ENCODE measurements at places on chromosomes 16 and 17.

DNA sequence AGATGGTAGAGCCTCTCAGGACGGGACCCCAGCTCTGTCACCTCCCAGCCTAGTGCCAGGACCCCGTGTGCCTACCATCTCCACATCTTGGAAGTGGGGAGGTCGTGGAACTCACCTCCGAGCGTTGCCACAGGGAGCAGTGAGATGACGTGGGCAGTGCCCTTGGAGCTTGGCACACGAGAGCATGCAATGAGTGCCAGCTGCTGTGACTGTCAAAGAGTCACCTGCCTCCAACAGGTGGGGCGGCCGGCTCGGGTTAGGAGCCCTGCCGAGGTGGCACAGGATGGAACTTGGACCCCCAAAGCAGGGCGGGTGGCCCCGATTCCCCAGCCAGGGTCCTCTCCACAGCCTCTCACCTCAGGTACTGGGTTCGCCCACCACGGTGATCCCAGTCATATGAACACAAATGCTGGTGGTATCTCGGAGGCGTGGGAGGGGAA is 5.5 kb downstream of the VPS4A start:
- no peak for DNase-seq

DNA sequence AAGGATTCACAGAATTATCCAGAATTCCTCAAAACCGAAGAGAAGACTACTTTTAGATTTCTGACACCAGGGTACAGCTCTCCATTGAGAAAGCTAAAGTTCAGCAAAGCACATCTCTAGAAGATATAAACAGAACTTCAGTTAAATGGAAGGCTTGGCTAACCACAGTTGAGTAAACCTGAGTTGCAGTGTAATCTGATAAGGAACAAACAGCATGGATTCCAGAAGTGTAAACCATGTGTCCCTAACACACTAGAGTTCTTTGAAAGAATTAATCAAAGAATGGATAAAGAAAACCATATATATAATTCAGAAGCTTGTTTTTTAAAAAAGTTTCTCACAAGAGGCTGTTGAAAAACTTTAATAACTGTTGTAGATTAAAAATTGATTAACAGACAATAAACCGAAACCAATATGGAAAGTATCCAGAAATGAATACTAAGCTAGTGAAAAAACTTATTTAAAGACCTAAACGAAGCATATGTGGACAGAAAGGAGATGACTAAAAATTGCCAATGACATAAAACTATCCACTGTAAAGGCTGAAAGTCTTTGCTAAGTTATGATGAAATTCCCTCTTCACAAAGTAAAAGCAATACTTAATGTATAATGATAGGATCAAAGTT is 4.3 kb downstream of the RNF43 start:
- DNase-seq, result no peak

DNA sequence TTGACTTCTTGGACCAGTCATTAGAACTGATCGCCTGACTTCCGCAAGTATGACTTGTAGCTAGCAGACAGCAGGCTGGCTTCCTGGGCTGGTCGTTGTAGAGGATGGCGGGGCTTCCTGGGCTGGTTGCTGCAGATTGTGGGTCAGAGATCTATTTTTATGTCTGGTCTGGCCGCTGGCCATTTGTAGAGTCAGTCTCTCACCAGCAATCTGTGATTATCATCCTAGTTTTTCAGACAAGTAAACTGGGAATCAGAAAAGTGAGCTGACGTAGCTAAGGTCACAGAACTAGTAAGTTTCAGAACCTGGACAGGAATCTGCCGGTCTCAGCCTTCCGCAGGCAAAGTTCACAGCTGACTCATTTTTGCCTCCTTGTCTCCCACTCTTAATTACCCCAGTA is 19.1 kb downstream of the GPR142 start:
- peak; percentile 79 for DNase-seq

DNA sequence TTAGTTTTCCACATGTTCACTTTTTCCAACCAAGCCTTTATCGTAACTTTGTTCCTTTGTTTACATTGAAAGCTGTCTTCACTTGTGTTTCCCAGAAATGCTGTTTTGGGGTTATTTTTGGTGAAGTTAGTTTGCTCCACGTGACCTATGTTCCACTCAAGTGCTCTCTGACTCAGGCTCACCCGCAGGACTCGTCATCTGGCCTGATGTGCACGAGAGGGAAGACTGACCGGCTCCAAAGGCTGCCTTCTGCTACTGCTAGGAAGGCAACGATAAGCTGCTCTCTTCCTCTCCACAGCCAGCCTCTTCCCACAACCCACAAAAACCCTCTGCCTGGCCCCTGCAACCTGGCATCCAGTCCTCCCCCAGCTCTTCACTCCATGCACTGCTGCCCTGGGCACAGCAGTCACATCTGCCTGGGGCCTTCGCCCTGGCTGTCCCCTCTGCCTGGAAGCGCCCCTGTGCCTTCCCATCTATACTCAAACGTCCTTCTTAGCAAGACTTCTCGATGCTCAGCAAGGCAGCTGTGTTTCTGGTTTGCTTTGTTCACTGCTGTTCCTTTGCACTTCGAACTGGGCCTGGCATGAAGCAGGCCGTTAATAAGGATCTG is 28.0 kb downstream of the ZCCHC14 start:
- no peak for DNase-seq

DNA sequence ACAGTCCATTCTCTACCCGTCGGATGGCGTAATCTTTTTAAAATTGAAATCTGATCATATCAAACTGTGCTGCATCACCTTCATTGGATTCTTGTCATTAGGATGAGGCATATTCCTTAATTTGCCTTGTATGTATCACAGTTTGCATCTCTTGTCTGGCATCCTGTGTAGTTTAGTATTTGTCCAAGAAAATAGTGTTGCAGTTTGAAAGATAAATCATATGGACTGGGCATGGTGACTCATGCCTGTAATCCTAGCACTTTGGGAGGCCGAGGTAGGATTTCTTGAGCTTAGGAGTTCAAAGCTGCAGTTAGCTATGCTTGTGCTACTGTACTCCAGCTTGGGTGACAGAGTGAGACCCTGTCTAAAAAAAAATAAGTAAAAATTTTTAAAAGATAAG is 5.8 kb upstream of the RSL1D1 start:
- DNase-seq, result no peak

- DNase-seq, result no peak
These were observed 608.6 kb upstream of the GOT2 start for GRCh38 chr16:59342669-59343068.

- no peak for DNase-seq
These were observed 390.7 kb downstream of the XYLT1 start for GRCh38 chr16:17080105-17080504.

GRCh38 chr16:88340755-88341150 is 42.0 kb upstream of the ZNF469 start:
- no peak for DNase-seq

- no peak for DNase-seq
These were observed 67.9 kb upstream of the RPL38 start for GRCh38 chr17:74135391-74136167.

DNA sequence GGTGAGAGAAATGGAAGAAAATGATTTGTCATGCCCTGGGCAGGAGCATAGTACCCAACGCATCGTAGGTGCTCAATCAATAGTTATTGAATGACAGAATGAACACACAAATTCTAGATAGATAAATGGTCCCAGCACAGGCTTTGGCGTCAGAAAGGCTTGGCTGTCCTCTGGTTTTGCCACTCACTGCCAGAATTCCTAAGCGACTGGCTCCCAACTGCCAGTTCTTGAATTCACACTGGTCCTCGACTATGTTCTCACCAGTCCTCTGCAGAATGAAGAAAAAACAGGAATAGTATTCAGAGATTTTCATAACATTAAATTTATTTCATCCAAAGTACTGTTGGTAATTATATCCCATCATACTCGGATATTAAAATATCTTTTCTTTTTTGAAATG is 163.1 kb upstream of the NOL11 start:
- no peak for DNase-seq

DNA sequence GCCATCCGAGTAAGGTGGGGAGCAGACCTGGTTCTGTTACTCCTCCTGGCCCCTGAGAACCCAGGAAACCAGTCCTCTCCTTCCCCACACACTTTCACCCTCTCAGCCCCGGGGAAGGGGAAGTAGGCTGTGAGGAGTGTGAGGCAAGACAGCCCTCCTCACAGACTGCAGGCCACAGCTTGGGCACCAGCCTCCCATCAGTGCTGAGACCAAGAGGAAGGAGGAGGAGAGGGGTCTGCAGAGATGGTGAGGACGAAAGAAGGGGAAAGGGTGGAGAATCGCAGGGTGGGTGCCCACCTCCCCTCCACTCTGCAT is 7.0 kb downstream of the G6PC3 start:
- DNase-seq, result no peak

GRCh38 chr17:8121681-8122421 is 2.1 kb downstream of the HES7 start:
- DNase-seq, result no peak

DNA sequence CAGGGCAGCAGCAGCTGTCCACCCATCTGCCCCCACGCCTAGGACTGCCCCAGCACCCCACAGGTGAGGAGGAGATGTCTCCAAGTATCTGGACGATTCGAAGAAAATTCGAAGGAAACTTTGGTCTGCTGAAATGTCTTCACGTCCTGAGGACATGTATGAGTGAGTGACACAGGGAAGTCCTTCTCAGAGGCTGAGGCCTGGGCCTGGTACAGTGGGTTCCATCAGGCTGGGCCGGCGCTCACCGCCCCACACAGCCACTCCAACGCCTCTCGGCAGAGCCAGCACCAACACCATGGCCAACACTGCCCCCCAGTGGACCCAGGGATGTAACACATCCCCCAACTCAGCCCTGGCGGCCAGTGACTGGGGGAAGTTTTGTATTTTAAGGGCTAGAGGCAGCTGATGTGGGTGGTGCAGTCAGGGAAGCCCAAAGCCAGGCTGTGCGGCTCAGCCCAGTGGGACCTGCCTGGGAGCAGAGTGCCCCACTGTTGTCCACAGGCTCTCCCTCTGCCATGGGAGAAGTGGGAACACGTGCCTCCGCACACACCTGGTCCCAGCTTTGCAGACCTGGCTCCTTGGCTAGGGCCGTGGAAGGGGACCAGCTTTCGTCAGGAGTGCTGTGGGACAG is 55.8 kb upstream of the FASN start:
- DNase-seq, result no peak

DNA sequence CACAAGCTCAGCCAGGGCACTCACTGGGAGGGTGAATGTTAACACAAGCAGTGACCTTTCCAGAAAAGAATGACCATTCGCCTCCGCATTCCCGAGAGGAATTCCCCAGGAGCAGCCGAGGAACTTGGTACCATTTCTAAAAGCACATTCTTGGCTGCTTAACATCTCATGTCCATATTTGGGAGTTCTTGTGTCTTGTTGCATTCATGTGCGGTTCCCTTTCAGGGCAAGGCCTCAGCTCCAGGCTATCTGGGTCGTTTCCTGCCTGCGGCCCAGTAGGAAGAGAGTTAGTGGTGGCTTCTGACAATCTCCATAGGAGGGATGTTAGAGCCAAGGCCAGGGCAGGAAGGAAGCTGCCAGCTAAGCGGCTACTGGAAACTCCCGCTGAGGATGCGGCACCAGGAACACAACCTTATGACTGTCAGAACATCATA is 27.8 kb upstream of the MEAK7 start:
- DNase-seq, result no peak

GRCh38 chr17:73984941-73985340 is 218.5 kb upstream of the RPL38 start:
- no peak for DNase-seq

DNA sequence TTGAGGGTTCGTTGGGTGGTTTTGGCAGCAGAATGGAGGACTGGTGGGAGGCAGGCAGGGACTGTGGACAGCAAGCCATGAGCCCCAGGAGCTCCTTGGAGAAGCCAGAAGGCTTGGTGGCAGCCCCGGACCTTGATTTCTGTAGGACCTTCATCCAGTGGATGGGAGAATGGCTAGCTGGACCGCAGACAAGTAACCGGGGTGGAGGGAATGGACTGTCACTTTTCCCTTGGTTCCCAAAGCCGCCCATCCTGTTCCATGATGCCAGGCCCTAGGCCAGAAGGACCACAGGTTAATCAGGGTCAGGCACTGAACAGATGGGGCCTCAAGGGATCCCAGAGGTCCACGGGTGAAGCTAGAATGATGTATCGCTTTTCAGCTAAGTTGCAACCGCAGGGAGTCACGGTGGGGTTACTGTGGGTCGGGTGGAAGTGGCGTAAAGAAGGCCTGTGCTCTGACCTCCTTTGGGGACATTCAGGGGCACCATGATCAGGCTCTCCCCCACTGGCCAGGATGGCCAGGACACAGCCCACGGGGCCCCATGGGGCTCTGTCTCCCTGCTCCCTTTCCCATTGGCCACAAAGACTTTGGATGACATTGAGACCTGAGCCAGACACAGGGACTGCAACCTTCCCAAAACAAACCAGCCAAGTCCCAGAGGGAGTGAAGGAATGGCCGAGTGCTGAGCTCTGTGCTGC is 66.9 kb upstream of the MRTFB start:
- no peak for DNase-seq

- DNase-seq, result no peak
These were observed 10.7 kb downstream of the FSCN2 start for GRCh38 chr17:81538651-81539570.

GRCh38 chr16:69479775-69480174 is 55.4 kb downstream of the CYB5B start:
- DNase-seq, result no peak

All from cerebellar nuclear complex (tissue), 1 donor.